NCI-H774 (cell line): ENCODE measurements at places on chromosomes 6 and 20.

DNA sequence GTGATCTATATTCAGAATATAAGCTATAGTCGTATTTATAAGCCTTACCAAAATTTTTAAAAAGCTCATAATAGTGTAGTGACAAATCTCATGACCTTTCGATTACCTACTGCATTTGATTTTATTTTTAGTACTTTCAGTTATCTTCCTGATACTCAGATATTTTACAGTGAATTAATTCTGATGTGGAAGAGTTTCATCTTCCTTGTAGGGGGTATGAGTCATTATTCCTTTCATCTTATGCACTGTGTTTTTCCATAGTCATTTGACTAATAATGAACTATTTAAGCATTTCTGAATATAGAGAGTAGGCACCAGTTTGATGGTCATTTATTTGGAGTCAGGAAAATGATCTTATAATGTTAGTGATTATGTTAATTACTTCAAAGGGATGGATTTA, 36.4 kb downstream of the HDGFL1 start:
- DNase-seq = no peak

- no peak for DNase-seq
Measured at GRCh38 chr6:149169761-149170511, 147.6 kb upstream of the TAB2 start.

DNA sequence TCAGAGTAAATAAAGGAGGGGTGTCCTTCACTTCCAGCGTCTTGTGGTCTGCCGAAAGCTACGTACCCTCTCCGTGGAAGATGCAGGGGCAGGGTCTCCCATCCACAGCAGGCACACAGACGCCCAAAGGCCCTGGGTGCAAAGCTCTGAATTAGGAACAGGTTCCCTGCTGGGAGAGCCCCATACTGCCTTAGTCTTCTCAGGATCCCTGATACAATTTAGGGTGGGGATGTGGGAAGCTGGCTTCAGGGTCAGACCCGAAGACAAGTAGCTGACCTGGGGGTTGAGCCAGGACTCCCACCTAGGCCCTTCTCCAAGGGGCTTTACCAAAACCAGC, 74.1 kb downstream of the TTLL2 start:
- DNase-seq = no peak

GRCh38 chr6:149821492-149821891, 42.7 kb downstream of the LRP11 start:
- no peak for DNase-seq

DNA sequence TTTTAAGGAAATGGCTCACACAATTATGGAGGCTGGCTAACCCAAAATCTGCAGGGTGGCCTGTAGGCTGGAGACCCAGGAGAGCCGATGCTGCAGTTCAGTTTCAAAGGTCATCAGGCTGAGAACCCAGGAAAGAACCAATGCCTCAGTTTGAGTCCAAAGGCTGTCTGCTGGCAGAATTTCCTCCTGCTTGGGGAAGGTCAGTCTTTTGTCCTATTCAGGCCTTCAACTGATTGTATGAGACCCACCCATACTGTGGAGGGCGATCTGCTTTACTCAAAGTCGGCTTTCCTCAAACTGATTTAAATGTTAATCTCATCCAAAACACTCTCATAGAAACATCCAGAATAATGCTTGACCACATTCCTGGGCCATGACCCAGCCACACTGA, 189.7 kb upstream of the CDYL start:
- no peak for DNase-seq

GRCh38 chr6:20949138-20949537, 414.9 kb downstream of the CDKAL1 start:
- DNase-seq = no peak

- no peak for DNase-seq
Measured at GRCh38 chr6:124393536-124393935, 568.7 kb upstream of the RNF217 start.

DNA sequence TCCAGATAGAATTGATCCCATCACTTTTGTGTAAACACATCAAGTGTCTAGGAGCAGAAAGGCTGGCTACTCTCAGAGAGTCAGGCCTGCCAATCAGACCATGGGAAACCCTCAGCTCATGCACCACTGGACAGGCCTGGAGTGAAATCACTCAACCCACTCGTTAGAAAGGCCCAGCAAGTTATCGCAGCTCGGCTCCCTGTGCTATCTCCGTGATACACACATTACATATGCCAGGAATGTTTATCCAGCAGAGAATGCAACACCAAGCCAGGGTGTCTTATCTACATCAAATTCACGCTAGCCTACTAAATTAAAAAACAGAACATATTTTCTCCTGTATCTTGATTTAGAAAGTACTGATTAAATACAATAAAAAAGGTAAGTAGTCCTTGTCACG, 232.4 kb upstream of the FOXQ1 start:
- DNase-seq = no peak

- no peak for DNase-seq
Measured at GRCh38 chr6:42642794-42643193, 79.0 kb downstream of the UBR2 start.

DNA sequence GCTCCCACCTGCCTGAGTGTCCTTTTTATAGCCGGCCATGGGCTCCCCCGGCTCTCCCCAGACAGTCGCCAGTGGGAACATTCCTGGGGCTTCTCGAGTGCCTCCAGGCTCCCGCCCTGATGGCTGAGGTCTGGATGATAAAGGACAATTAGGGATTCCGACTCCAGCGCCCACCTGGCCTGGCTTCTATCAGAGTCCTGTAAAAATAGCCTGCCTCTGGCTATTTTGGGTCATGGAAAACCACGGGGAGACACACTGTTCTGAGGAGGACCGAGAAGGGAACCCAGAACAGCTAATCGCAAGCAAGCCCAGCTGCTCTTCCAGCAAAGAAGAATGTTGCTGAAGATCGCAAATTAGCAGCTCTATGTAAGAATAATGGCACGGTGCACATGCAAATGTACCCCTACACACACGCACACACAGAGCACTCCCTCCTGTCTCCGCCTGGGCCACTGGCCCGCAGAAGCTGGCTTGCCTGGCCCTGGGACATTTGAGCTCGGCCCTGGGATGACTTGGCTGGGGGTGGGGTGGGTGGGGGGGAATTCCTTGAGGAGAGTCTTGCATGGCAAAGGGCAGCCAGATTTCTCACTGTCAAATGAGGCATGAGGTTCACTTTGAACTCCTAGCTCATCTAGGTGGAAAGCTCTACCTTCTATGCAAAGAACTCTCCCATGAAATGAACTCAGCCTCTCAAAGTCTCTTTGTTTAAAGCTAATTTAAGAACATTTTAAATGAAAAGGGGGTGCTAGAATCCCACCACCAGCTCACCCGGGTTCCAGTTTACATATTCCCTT, 55.3 kb downstream of the CTCFL start:
- no peak for DNase-seq

DNA sequence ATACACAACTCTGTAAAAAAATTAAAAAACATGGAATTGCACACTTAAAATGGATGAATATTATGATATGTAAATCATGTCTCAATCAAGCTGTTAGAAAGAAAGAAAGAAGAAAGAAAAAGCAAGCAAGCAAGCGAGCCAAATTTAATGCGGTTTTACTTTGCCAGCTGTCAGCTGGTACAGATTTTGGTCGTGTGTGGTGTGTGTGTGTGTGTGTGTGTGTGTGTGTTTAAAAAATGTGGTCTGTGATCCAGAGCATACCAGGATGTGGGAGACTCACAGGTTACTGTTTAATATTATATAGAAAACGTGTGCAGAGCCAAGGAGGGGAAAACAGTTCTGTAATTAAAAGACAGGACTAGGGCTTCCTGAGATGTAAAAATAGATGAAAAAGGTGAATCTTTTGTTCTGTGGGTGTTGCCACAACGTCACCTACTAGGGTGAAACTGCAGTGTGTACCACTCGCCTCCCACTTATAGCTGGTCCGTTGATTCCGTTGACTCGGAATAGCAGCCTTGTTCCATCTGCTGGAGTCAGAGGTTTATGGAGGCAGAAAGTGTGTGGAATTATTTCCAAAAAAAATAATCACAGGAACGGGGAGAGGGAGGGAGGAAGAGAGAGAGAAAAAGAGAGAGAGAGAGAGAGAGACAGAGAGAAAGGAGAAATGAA, 197.7 kb downstream of the BCAS1 start:
- no peak for DNase-seq

DNA sequence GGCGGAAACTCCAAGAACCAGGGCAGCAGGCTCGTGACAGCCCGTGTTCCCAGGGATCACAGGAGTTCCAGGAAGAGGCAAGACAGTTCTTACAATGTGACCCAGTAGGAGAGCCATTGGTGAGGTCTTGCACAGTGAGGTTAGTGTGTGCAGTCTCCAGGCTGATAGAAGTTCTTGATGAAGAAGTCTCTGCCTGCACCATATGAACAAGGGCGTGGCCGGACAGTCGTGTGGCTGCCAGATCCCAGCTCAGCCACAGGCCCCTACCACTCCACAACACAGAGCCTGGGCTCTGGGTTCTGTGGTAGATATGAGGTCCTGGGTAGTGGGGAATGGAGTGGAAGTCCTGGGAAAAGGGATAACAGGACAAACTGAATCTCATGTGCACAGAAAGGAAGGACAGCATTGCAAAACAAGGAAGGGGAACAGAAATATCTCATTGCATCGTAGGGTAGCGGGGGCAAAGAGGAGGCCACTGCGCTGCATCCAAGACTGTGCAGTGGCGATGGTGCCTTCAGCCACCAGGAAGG, 65.2 kb downstream of the STX11 start:
- DNase-seq = no peak

DNA sequence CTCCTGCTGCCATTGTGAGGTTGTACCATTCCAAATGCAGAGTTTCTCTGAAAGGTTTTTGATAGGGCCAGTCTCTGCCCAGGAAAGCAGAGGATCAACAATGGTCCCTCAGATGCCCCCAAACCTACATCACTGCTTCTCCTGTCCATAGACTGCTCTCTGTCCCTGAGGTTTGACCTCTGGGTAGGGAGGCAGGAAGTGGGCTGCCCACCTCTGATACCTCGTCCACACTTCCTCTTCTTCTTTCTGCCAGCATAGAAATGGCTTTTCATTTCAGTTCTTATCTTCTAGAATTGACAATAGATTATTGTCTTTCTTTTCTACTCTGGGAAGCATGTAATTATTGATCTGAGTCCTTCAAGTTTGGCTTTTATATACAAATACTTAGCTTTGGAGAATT, 170.6 kb downstream of the TRMT11 start:
- no peak for DNase-seq

- DNase-seq = no peak
Measured at GRCh38 chr6:113894712-113895674, 37.8 kb downstream of the MARCKS start.

DNA sequence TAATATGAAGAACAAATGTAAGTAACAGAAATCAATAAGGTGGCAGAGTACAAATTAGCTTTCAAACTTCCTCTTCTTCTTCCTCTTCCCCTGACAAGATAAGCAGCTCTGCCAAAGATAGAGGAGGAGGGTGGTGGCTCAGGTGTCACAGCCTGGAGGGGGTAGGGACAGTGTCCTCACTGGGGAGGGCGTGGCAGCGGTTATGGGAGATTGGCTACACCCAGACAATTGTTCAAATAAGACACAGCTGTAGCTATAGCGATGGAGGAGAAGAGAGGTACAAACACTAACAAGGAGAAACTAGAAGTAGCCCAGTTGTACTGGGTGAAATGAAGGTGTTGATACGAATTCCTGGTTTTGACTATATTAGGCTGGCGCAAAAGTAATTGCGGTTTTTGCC, 198.5 kb downstream of the TBXT start:
- DNase-seq = no peak

- no peak for DNase-seq
Measured at GRCh38 chr6:30888816-30889495, 4.6 kb downstream of the DDR1 start.

DNA sequence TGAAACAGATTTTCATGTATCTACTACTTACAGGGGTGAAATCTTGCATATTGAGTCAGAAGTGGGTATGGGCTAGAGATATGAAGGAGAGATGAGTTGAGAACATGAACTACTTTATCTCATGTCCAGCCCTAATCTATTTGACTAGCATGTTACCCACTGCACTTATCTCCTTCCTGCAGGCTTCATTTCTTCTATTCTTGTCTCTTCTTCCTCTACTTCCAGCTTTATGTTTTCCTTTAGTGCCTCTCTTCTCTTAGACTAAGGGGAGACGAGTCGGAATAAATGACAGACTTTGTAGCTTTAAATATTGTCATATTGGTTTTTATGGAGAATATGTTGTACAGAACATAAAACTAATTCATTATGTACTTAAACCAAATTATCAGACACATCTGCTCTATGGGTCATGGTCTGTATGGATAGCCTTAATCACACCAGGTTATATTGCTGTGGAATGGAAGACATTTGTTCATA, 5.3 kb downstream of the RAB32 start:
- no peak for DNase-seq

- DNase-seq = no peak
Measured at GRCh38 chr6:108870357-108870756, 22.1 kb downstream of the ARMC2 start.

DNA sequence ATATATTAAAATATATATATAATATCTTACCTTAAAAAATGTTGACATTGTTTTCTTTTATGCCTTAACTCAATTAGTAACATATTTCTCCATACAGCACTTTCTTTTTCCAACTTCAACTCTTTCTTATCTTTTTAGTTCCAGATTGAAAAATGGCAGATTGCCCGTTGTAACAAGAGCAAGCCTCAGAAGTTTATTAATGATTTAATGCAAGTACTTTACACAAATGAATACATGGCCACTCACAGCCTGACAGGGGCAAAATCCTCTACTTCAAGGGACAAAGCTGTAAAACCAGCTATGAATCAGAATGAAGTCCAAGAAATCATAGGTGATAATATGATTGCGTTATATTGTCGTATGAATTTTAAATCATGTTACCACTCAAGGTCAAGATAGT, 29.4 kb upstream of the KIAA1586 start:
- no peak for DNase-seq

DNA sequence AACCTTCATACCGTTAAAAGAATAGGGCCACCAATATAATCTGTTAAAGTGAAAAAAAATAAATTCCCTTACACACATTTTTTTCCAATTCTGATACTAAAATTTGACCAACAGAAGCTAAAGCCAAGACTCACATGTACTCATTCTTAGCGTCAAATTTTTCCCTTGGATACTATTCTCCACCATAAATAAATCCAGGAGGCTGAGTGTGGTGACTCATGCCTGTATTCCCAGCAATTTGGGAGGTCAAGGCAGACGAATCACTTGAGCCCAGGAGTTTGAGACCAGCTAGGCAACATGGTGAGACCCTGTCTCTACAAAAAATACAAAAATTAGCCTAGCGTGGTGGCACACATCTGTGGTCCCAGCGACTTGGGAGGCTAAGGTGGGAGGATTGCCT, 43.9 kb downstream of the SCML4 start:
- DNase-seq = no peak

GRCh38 chr6:23350752-23351453, 775.1 kb upstream of the NRSN1 start:
- no peak for DNase-seq

- no peak for DNase-seq
Measured at GRCh38 chr6:389622-390021, 1.9 kb upstream of the IRF4 start.

DNA sequence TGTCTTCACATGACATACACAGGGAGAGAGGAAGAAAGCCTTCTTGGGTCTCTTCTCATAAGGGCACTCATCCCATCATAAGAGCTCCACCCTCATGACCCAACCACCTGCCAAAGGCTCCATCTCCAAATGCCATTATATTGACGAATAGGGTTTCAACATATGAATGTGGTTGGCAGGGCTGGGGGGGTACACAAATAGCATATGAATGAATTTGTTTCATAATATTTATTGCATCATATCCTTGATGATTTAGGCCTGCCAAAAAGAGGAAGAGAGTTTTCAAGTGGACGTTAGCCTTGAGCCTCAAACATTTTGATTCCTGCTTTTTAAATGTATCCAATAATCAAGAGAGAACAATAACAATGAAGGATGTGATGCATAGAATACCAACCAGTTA, 26.2 kb upstream of the OPRM1 start:
- DNase-seq = no peak

- DNase-seq = no peak
Measured at GRCh38 chr6:12126051-12126450, 113.9 kb downstream of the HIVEP1 start.
